ENCODE measurements at places on chromosomes 13 and 19.
A peak's percentile ranks its signal among the peaks of the same experiment; 100 is the strongest.

GRCh38 chr13:76023652-76024051 is 387.5 kb downstream of the LMO7 start:
- DNase-seq = no peak

- DNase-seq = no peak
Measured at GRCh38 chr19:20278342-20278741, 111.3 kb downstream of the ZNF486 start.

- no peak for DNase-seq
Measured at GRCh38 chr19:32206065-32206464, 139.3 kb upstream of the ZNF507 start.

GRCh38 chr13:27018344-27018861 is 153.2 kb downstream of the USP12 start:
- no peak for DNase-seq

DNA sequence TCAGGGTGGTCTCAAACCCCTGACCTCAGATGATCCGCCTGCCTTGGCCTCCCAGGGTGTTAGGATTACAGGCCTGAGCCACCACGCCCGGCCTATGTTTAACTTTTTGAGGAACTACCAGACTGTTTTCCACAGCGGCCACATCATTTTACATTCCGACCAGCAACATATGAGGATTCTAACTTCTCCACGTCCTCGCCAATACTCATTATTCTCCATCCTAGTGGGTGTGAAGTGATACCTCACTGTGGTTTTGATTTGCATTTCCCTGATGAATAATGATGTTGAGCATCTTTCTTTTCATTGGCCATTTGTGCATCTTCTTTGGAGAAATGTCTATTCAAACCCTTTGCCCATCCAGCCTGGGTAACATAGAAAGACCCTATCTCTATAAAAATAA is 14.8 kb downstream of the SLC5A5 start:
- no peak for DNase-seq

DNA sequence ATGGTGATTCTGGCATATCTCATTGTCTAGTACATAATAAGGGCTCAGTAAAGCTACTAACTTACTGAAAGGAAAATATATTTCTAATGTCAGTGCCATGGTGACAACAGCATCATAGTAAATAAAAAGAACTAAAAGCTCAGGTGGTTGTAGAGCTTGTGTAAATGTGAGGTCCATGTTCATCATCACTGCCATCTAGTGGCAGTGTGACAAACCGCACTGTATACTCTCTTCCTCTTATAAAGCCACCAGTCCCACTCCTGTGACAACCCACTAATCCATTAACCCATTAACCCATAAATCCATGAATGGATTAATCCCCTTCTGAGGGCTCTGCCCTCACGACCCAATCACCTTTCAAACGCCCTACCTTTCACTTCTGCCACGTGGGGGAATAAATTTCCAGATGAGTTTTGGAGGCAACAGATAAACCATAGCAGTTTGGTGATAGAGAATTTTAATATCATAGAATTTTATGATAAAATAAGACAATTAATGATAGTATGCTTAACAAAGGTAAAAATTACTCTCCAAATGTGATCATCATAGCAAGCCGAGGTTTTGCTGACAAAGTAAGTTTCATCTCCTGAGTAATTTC is 160.4 kb upstream of the SGCG start:
- DNase-seq = peak; percentile 11

DNA sequence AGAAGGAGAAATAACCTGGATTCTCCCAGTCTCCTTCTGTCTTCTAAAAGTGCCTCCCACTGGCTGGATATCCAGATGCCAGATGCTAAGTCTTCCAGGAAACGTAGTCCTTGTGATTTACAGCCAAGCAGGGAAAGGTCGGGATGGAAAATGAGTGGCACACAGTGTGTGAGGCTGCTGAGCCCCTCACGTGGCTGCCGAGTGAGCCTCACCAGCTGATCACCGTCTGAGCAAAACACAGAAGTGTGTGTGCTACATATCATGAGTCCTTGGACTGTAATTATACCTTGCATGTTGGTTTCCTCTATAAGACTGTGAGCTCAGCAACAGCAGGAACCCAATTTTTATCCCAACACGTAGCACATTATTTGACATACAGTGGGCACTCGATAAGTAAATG is 15.1 kb downstream of the LHFPL6 start:
- no peak for DNase-seq

DNA sequence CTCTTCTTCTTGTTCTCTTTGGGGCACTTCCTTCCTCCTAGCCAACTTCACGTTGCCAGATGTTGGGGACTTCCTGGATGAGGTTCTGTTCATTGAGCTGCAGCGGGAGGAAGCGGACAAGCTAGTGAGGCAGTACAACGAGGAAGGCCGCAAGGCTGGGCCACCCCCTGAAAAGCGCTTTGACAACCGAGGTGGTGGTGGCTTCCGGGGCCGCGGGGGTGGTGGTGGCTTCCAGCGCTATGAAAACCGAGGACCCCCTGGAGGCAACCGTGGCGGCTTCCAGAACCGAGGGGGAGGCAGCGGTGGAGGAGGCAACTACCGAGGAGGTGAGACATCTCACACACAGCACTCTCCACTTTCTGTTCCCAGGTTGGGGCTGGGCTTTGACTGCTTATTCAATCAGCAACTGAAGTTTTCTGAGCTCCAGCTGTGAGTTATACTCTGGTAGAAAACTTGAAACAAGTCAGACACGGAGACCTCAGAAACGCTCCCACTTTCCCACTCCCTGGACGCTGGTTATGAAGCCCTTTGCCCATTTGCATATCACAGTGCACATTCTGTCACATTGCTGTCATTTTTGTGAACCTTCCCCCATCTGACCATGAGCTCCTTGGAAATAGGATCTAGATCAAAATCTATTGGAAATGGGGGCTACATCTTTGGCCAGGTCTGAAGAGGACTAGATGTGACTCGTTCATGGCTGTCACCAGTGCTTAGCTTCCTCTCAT is 7.2 kb upstream of the CCDC97 start:
- no peak for DNase-seq

DNA sequence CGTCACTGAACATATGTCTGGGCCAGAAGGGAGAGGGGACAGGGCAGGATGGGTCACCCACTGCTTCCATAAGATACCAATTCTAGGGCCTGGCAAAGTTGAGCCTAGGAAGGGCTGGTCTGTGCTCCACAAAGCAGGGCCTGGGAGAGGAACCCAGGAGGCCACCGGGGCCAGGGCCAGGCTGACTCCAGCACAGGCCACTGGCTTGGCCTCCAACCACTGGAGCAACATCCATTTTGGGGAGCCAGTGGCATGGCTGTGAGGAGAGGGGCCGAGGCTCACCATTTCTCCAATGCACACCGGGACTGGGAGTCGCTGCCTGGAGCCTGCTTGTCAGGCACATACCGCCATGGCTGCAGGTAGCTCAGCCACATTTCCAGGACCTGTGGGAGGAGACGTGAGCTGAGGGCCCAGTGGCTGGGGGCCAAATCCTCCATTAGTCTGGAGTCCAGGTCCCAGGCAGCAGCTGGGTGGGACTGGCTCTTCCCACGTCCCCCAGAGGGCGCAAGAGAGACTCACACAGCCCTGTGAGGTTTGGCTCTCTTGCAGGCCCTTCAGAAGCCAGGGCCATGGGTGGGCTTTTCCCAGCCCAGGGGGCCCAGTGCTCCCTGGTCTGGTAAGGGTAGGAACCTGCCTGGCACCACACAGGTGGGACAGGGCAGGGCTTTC is 27.7 kb downstream of the TUBA3C start:
- no peak for DNase-seq

GRCh38 chr13:33270895-33271538 is 14.5 kb downstream of the STARD13 start:
- DNase-seq = no peak

DNA sequence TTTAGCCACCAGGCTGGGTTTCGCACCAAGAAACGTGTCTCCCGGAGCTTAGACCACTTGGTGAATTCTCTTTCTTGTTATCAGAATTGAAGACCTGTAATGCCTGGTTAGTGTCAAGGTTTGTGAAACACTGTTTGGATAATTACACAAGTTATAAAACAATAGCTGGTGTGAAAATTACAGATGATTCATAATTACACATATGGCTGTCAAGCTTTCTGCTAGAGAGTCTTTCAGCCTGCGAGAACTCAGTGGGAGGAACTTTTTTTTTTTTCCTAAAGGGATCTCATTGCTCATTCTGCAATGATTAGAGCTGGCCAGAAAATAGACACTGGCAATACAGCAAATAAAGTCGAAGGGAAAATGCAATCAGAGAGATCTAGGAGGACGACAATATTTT is 13.4 kb upstream of the KLK4 start:
- DNase-seq = no peak

GRCh38 chr13:32246468-32246867 is 68.7 kb downstream of the ZAR1L start:
- peak; percentile 64 for DNase-seq

DNA sequence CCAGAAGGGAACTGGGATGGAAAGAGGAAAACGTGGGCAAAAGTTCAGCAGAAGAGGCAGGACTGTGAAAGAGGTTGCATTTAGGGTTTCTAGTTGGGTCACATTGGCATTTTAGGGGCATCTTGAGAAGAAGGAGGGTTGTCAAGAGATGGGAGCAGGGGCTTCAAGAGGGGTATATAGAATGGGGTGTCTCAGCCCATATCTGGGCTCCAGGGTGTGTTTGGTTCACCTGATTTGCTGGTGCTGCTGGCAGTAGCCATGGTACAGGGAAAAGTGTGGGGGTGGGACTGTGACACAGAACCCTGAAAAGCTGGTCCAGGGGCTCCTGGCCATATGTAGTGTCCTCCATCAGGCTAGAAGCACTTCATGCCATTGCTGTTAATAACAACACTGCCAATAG is 22.5 kb downstream of the MAST3 start:
- DNase-seq = no peak

GRCh38 chr13:50366488-50367174 is 351.4 kb downstream of the KCNRG start:
- DNase-seq = no peak

GRCh38 chr19:48511800-48512503 is at the start of gene LMTK3:
TSS of gene LMTK3 (minus strand) at chr19:48511835. CDS start at chr19:48511576, 259 bp downstream.
- DNase-seq = no peak

DNA sequence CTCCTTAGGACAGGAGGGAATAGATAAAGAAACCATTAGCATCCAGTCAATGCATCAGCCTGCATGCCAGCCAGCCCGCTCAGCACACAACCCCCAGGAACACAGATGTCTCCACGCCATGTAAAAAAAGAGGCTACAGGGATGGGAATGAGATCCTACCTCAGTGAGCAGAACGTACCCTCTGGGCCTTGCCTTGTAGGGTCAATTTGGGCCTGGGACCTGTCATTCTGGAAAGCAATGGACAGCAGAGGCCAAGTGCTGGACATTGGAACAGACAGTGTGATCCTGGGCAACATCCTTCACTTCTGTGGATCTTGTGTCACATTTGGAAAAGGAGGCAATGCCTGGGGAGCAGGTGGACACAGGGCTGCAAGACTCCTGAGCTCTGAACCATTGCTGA is 26.0 kb downstream of the VSTM2B start:
- DNase-seq = no peak

DNA sequence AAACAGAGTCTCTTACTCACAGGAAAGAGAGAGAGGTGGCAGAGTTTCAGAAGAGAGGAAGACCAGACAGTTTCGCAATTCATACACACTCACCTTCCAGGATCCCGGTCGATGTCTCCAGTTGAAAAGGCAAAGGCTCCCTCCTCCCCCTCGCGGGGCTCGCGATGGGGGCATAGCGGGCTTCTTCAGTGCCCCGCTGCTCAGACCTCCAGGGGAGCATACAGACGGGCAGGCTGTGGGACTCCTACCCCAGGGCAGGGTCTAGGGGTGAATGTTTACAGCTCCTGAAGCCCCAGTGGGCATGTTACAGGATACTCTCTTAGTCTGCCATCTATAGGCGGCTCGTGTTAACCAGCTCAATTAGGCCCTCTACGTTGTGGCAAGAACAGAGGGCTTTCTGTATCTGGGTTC is 139.2 kb downstream of the SLITRK5 start:
- DNase-seq = no peak

DNA sequence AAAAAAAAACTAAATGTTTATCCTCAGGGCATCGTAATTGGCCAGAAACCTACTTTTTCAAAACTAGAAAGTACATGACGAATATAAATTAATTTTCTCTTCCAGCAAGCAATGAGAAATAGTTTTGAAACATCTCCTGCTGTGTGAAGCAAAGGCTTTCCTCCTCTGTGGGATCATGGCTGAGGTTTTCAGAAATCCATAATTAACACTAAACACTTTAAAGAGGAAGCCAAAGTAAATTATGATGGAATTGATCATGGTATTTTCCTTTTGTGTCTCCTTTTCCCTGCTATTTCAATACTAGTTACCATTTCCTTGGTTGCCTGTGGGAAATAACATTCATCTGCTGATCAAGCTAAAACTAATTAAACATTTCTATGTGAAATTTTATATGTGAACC is 1413.8 kb upstream of the PCDH20 start:
- no peak for DNase-seq

DNA sequence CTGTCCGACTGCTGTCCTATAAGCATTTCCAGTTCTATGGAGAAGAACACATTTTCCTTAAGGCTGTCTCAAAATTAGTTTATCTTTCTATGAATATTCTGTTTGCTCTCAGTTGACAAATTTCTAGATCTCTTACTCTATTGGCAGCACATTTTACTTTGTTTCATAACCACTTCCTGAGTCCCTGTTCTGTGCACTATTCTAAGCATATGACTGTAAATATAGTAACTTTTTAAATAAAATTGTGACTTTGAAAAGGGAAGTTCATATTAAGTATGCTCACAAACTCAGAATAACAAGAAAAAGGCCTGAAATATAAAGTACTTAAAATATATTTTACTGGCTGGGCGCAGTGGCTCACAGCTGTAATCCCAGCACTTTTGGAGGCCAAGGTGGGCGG is 56.5 kb upstream of the HTR2A start:
- DNase-seq = no peak

GRCh38 chr19:18001777-18002345 is 6.1 kb upstream of the ARRDC2 start:
- no peak for DNase-seq

DNA sequence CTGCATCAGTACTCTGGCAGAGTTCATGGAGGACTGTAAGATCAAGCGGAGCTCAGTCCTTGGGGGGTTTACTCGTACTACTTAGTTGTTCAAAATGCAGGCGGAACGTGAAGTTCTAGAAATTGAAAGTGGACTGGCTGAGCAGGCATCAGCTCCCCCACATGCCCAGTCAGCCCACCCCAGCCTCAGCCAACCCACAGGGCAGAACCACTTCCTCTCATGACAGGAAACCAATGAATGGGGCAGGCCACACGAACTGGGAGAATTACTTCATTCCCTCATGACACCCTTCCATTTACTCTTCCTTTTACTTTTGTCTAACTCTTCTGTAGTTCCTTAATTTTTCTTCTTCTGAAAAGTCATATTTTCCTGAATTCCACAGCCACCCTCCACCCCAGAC is 71.9 kb downstream of the FLT1 start:
- DNase-seq = no peak
